ENCODE measurements at places on chromosomes 1 and 21.

- no peak for DNase-seq
Measured at GRCh38 chr1:66788231-66788939, 12.7 kb downstream of the INSL5 start.

GRCh38 chr1:153541641-153542590 is 1.2 kb upstream of the S100A5 start:
- no peak for DNase-seq

GRCh38 chr21:42411891-42412635 is 8.4 kb downstream of the UBASH3A start:
- no peak for DNase-seq

- DNase-seq = no peak
Measured at GRCh38 chr21:41803316-41803715, 36.5 kb upstream of the RIPK4 start.

- DNase-seq = no peak
Measured at GRCh38 chr1:172325531-172325930, 95.0 kb upstream of the C1orf105 start.

GRCh38 chr1:4652631-4653327 is 1.6 kb upstream of the AJAP1 start:
- DNase-seq = peak; percentile 68

GRCh38 chr1:14017531-14017961 is 317.6 kb downstream of the PRDM2 start:
- no peak for DNase-seq

- DNase-seq = no peak
Measured at GRCh38 chr1:65266476-65266875, 42.9 kb upstream of the DNAJC6 start.

Data from left ventricle myocardium superior (tissue), 1 donor.